ENCODE measurements at places on chromosomes 4 and X.

- no peak for DNase-seq
Measured at GRCh38 chr4:153403726-153404125, 59.2 kb downstream of the MND1 start.

DNA sequence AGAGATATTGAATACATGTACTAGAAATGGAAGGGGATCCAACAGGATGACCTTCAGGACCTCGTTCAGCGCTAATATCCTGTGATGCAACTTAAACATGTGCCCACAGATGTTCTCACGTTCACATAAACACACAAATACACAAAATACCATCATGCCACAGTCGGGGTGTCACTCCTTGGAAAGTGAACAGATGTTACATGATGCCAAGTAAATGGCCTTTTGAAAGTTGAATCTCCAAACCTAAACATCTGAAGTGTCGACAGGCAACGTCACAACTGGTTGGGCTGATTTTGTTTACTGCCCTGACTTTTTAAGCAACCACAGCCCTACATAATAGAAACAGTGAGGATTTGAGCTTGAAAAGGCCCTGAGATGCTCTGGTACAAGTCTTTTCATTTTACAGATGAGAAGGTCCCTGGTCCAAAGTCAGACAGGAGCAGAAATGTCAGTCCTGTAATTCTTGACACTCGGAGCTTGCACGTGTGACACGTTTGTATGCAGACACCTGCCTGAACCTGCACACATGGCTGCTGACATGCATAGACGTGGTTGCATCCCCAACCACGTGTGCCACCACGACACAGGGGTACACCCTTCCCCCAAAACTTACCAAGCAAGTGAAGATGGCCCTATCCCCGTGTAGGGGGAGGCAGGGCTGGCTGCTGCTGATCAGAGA lies 23.5 kb upstream of the BCORL1 start:
- no peak for DNase-seq

DNA sequence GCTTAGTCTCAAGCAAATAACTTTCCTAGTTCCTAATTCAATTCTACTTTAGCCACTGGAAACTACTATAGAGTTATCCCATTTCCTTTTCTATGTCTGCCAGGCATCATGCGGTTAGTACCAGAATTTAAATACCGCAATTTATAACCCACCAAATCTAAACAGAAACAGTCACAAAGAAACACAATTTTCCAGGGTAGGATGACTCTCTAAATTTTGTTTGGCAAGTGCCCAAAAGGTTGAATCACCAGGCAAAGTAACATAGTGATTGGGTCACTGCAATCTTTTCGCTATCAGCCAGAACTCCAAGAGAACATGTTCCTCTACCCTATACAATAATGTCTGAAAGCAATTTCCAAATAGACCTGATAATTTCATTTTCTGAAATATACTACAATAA lies 240.2 kb upstream of the GRIA3 start:
- DNase-seq = no peak

GRCh38 chr4:34245276-34245675 lies 1999.0 kb downstream of the ARAP2 start:
- DNase-seq = no peak

DNA sequence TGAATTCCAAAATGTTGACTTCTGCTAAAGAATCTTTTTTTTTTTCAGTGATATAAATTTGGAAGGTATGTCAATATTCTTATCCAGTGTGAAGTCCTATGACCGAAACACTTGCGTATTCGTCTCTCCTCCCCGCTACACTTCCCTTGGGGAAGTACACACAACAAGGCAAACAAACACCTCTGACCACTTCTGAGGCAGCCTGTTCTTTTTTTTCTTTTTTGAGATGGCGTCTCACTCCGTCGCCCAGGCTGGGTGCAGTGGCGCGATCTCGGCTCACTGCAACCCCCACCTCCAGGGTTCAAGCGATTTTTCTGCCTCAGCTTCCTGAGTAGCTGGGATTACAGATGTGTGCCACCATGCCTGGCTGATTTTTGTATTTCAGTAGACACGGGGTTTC lies 78.1 kb upstream of the DHRSX start:
- DNase-seq = no peak

GRCh38 chr4:112315446-112315845 lies 18.3 kb downstream of the ALPK1 start:
- DNase-seq = no peak

DNA sequence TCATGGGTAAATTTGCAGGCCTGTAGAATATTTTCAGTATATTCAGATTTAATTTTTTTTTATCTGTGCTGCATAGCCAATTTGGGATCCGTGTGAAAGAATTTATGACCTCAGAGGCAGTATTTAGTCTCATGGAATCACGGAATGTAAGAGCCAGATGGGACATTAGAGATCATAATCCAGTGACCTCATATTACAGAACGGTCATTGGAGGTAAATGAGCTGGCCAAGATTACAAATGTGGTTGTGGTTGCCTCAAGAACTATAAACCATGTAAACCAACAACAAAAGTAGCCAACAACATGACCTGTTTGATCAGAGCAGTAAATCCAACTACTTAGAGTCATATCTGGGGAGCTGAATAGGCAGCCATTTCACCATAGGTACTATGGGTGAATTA lies 71.6 kb downstream of the AMOT start:
- DNase-seq = no peak

GRCh38 chr4:21827575-21827974 lies 121.0 kb downstream of the KCNIP4 start:
- DNase-seq = no peak

DNA sequence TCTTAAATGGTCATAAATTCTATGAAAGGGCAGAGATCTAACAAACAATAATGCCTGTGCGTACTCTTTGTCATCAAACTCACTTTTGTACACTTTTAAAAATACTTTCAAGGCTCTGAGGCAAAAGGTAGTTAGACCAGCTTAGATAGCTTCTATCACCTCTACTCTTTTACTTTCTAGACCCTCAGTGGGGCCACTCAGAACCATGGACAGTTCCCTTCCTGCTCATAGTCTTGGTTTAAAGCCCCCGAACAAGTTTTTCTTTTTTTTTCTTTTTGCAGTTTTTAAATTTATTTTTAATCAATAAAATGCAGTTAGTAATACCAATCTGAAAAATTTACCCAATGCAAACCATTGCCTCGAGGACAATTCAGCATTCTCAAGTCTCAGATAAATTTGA lies 460.5 kb upstream of the CNKSR2 start:
- no peak for DNase-seq

- no peak for DNase-seq
Measured at GRCh38 chr4:107808572-107808971, 16.2 kb upstream of the SGMS2 start.

DNA sequence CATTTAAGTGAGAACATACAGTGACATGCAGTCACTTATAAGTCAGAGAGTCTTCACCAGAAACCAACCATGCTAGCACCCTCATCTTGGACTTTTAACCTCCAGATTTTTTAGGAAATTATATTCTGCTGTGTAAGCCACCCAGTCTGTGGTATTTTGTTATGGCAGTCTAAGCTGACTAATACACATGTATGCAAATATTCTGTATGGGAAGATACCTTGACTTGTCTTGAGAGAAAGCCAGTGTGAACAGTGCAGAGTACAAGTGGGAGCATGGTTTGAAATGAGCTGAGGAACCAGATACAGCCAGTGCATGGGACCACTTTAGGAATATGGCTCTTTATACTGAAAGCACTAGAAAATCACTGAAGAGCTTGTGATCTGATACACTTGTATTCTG lies 110.4 kb upstream of the MAP9 start:
- no peak for DNase-seq

- DNase-seq = no peak
Measured at GRCh38 chr4:7813674-7814073, 126.0 kb downstream of the AFAP1 start.

DNA sequence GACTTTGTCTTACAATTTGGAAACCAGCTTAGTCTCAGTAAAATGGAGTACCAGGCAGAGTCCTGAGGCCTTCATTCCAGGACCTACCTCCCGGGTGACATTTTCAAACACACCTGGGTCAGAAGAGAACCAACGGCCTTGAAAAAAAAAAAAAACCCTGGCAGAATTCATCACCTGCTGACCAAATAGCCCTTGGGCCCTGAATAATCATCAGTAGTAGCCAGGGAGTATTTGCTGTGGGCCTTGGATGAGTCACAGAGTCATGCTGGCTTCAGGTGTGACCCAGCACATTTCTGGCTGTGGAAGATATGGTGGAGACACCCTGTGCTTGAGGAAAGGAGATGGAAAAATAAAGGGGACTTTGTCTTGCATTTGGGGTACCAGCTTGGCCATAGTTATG lies 92.2 kb downstream of the LPAR4 start:
- no peak for DNase-seq

DNA sequence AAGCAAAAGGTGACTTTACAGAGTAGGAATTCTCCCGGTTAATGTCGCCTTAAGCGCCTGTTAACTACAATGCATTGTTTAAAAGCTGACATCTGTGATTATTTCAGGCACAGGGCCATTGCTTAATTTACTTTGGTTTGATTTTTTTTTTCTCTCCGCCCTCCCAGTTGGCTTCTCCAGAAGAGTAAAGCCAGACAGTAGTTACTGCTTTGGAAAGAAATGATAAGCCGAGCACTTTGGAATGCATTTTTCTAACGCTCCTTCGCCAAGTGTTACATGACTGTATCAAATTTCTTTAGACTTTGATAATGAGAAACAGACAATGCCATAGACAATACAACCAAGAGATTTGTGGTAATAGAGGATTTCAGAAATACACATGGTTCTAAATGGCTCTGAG lies 383.0 kb upstream of the TENM3 start:
- DNase-seq = no peak

DNA sequence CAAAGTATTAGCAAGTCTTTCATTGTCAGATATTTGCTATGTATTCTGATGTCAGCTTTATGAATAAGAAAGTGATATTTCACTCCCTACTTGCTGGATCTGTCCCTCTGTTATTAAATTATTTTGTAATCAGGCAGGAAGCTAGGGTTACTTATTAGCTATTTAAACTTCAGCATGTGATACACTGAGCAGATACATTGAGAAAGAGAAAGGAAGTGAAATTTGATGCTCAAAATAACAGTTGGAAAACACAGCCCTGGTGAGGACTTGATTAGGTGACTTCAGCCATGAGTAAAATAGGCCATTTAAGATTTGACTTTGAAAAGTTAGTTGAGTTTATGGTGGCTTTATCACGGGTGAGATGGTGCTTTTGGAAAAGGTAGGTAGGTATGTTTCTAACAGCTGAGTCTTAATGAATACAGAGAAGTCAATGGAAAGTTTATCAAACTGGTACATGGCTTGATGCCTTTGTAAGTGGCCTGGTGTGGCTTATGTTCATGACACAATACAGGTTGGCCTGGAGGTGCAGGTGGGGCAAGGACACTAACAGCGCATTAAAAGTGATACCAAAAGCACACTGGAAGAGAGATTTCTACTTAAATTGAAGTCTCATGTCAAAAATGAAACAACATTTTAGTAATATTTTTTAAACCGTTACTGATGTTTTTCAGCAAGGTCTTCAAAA lies 321.2 kb upstream of the SPOCK3 start:
- no peak for DNase-seq

GRCh38 chr4:10691651-10692050 lies 7.1 kb upstream of the CLNK start:
- no peak for DNase-seq

GRCh38 chr4:145308598-145308997 lies 128.2 kb upstream of the OTUD4 start:
- no peak for DNase-seq

- no peak for DNase-seq
Measured at GRCh38 chr4:101279377-101279871, 67.9 kb downstream of the PPP3CA start.

DNA sequence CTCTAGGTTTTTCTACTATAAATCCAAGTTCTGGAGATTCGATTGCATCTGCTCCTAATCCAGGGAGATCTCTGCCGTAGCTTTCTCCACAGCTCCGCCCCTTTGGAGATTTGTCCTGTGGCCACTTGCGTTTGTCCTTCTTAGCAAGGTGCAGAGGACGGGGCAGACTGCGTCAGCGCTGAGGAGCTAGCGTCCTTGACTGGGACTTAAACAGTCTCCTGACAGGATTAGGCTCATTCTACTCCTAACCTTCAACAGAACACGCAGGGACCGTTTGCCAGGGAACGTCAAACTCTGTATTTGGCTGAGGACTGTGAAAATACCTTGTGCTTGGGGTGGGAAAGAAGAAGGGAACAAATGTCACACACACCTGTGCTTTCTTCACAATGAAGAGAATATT lies 38.6 kb downstream of the SORBS2 start:
- no peak for DNase-seq

DNA sequence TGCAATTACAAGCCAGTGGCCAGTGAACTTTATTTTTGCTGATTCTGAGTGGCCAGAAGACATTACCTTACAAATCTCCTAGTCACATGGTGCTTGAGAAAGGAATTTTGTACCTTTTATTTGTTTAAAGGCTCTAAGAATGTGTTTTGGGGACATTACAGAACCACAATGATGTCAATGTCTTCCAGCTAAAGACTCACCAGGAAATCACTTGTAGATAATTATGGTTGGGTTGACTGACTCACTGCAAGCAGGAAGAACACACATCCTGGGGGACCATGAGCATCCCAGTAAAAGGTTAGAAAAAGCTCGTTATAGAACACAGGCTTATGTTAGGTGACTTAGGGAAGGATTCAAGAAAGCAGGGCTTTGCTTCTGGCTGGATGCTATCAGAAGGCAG lies 119.4 kb upstream of the FAM9B start:
- no peak for DNase-seq

GRCh38 chr4:157013656-157014055 lies 42.1 kb upstream of the PDGFC start:
- no peak for DNase-seq

GRCh38 chr4:25015012-25015411 lies 15.7 kb downstream of the LGI2 start:
- DNase-seq = no peak

- no peak for DNase-seq
Measured at GRCh38 chrX:101419489-101419888, 11.5 kb downstream of the HNRNPH2 start.

GRCh38 chr4:25223802-25224375 lies 9.9 kb upstream of the PI4K2B start:
- no peak for DNase-seq

- DNase-seq = no peak
Measured at GRCh38 chrX:49077941-49078340, 1.7 kb downstream of the WDR45 start.

DNA sequence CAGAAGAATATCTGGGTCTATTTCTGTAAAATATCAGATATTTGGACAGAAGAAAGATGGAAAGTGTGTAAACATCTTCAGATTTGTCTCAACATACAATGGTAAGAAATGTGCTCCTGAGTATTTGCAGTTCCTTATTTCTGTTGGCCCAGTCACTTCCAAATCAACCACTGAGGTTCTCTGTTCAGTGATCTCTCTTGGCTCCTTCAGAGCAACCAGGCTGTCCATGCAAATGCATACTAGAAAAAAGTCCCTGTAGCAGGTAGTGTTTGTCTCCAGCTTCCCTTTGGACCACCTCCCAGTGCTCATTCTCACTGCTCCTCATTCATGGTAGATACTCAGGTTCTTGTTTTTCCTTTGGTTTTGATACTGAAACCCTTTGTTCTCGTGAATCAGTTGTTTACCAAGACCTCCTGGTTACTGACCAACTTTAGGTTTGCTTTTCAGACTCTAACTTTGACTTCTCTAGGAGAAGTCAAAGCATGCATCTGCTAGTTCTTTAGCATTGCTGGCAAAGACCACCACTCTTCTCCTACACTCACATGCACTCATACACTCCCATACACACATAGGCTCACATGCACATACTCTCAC lies 28.8 kb downstream of the ASIC5 start:
- no peak for DNase-seq

GRCh38 chrX:25287521-25287920 lies 271.8 kb upstream of the ARX start:
- DNase-seq = no peak

All from HuH-7.5 (cell line).